ENCODE measurements at places on chromosomes 7 and 10.
A peak's percentile ranks its signal among the peaks of the same experiment; 100 is the strongest.

DNA sequence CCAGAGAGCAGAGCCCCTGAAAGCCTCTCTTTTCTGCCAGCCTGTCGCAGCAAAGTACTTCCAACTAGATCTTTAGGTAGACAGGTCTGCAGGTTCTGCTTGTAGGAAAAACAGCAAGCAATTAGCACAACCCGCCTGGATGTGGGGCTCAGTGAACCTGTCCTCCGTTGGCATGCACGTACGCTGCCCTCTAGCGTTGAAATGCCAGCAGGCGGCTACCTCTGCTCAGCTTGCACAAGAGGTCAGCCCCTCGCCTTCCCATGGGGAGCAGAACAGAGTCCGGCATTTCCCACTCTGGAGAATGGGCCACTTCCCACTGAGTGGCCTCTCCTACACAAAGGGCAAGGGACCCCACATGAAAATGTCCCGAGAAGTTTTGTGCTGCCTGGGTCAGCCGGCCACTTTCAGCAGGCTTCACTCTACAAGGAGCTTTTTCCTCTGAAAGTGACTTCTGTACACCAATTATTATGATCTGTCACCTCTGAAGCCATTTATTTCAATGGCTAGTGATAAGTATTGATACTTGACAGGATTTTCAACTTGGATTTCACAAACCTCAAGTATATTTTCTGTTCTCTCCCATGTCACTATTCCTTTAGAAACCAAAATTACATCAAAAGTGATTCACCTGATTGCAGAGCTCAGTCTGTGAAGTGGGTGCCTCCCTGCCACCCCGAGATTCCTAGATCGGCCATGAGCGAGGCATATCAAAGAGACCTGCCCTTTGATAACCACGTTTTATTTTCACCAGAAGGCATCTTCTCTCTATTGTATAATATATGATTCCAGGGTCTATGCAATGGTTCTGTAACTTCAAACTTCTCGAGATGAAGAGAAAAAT, 56.7 kb downstream of the JCAD start:
- peak; percentile 58 for DNase-seq

- DNase-seq = no peak
Observed at GRCh38 chr10:74190494-74190893, 39.5 kb downstream of the ADK start.

DNA sequence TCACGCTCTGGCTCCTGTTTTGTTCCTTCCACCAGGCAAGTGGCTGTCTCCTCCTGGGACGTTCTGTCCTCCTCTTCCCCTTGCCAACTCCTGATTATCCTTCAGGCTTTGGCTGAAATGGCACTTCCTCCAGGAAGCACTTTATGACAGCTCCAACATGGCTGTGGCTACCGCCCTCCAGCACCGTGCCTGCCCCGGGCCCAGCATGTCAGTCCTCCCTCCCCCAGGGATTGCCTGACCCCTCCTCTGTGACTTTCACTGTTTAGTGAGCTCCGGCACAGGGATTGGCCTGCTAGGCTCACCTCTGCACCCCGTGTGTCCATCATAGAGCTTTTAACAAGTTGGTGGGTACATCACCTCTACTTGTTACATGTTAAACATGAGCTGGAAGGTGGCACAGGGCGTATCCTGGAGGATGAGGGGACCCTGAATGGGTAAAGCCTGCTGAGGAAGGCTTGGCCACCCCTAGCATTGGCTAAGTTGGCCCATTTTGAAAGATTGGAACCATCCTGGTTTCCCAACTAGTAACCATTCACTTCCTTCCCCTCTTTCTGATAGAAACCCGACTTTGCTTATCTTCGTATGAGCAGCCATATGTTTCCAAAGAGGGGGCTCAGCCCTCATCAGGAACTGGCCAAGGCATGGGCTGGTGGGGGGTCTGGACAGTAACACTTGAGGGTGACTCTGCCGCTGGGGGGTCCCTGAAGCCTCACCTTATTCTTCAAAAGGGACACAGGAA, 10.5 kb upstream of the ADAMTS14 start:
- DNase-seq = no peak

GRCh38 chr7:158303121-158303520, 284.5 kb downstream of the PTPRN2 start:
- DNase-seq = no peak

GRCh38 chr10:110706690-110707098, 62.6 kb downstream of the RBM20 start:
- DNase-seq = no peak

DNA sequence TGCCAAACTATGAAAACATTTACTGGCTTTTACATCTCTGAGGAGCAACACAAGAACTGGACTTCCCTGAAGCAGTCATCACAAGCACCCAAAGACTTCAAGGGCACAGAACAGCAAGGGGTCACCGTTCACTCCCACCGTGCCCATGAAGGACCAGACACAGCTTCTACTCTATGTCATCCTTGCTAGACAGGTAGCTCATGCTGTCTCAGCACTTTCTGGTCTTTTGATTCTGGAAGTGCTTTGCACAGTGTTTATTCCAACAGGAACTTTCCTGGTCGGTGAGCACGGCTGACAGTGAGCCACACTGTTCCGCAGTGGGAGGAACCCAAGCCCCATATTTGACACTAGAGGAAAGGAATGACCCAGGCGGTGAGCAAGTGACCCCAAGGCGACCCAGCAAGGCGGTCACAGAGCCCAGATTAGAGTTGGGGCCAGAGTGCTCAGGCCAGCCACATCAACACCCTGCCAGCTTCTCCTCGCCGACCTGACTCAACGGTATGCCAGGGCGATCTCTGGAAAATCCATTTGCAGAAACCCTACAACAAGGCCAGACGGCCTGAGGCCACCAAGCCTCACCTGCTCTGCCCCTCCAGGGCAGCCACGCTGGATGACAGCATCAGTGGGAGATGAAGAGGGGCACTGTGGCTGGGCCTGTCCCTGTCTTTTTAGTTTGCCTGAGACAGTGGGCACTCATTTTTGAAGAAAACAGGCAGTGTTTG, 318.6 kb downstream of the TCERG1L start:
- no peak for DNase-seq

- no peak for DNase-seq
Observed at GRCh38 chr10:77062381-77062780, 575.2 kb downstream of the KCNMA1 start.

DNA sequence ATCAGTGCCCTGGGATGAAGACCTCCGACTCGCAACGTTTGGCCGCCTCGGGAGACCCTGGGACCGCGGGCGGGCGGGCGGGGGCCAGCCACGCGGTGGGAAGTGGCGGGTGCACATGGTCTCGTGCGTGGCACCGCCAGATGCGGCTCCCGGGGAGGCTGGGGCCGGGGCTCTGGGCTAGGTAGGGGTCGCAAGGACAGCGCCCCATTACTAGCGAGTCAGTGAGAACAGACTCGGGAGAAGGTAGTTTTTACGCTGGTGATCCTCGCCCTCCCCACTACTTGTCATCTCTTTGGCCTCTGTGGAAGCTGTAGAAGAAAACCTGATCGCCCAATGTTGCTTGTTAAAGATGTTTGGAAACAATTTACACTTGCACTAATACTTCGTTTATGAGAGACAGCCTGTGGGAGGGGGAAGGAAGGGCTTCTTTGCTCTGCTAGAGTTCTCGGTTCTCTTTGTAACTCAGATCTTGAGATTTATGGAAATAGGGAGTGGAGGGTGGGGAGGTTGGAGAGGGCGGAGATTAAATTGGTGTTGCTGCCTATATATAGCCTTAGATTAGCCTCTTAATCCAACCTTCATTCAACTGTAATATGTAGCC, 591 bp downstream of the BZW2 start:
- DNase-seq = peak; percentile 26

DNA sequence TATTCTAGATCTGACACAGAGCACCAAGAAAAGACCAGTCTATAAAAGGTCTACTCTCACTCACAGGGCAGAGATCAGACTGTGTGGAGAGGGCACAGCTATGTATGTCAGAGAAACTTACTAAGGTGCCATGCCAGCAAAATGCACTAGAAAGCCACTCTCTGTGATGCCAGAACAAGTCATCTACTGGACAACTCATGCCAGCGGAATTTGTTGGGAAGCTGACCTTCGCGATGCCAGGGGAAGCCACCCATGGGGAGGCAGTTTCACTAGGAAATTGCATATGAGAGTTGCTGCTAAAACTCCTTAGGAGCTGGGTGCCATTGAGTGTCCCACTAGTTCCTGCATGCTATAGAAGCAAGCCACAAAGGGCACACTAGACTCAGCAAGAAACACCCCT, 58.5 kb downstream of the MICU1 start:
- peak; percentile 49 for DNase-seq

DNA sequence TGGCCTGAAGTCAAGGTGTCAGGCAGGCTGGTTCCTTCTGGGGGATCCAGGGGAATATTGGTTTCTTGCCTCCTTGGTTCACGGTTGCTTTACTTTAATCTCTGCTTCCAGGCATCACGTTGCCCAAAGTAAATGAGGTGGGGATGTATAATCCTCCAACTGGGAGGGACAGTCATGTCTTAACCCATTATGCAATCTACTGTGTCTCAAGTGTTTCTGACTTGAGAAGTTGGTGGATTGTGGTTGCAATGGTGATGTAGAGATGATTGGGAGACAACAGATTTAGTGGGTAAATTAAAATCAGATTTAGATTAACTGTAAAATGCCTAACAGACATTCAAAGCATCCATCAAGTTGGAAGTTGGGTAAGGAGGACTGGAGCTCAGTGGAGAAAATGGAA, 32.7 kb downstream of the TBXAS1 start:
- peak; percentile 58 for DNase-seq

DNA sequence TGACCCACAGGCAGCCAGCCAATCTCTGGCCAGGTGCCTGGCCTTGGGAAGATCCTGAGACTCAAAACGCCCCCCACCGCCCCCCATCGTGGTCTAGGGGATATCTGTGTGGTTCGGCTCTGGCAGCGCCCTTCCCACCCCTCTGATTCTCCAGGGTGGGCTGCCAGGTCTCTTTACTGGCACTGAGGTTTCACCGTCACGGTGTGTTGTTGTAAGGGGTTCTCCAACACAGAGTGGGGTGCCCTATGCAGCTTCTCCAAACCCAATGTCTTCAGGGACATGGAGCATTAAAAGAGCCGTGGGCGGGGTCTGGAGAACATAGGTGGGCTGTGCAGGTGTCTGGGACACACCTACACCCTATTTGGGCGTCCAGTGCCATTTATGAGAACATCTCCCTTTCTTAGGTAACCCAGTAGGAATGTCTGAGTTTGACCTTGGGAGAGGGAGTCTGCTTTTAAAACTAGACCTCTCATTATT, 1.5 kb downstream of the MAFK start:
- no peak for DNase-seq

DNA sequence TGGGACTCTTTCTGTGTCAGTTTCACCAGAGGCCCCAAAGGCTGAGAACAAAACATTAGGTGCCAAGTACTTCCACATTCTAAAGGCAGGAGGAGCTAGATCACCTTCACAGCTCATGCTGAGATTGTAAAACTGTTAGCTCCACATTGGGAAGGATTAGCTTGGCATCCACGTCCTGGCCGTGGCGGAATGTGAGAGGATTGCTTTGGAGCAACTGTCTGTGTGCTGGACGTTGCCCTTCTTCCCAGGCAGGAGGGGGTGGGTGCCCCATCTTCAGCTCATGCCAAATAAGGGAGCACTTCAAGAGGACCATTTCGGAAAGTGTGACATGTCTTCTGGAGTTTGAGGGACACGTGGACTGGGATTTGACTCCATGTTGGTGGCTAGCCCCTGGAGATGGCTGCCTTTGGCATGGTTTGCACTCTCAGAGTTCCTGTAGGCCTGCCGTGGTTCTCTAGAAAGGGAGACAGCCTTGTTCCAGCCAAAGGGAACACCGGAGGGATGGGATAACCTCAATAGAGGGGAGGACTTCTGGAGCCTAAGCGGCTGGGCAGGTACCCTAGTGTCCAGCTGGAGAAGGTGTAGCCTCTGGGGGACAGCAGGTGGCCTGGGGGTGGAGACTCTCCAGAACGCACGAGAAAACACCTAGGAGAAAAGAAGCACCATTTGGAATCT, 19.9 kb upstream of the FMC1 start:
- no peak for DNase-seq

DNA sequence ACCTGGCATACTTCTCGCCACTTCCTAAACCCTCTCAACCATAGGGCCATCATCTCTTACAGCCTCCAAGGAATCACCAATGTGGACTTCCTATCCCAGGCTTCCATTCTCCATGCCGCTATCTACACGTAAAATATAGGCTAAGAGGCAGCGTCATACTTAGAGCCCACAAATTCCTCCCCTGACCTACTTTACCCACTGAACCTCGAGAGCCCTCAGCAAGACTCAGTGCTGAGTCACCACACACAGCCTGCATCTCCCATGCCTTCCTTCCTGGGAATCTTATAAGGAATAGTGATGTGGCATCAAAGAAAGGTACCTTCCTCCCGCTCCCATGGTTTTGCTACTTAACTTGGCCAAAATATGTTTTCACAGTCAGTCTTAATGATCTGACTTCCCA, 435.6 kb upstream of the NFE2L3 start:
- no peak for DNase-seq

GRCh38 chr10:71659111-71659634, 60.4 kb downstream of the C10orf105 start:
- DNase-seq = no peak
